AG08396 (cell line): ENCODE measurements at places on chromosomes 6 and 20.

GRCh38 chr20:17666481-17666880 lies 15.6 kb downstream of the RRBP1 start:
- DNase-seq, result no peak

GRCh38 chr20:63895202-63895951 lies 451 bp downstream of the DNAJC5 start:
- DNase-seq, result no peak

DNA sequence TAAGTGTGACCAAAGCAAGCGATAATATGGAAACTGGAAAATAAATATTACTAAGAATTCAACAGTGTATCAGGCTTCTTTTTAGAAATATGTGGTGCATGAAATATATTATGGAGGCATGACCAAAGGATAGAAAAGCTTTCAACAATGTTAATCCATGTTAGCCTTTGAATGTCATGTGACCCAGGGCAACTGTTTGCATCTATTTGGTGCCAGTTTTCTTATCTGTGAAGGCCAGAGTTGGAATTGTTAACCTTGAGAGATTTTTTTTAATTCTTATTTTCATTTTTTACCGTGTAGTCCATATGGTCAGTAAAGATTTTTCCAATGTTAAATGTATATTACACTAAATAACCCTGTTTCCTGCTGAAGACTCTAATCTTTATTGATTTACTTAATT lies 411.1 kb downstream of the BCKDHB start:
- DNase-seq, result no peak

GRCh38 chr20:23606652-23607049 lies 934 bp upstream of the CST9 start:
- DNase-seq, result peak; percentile 88

DNA sequence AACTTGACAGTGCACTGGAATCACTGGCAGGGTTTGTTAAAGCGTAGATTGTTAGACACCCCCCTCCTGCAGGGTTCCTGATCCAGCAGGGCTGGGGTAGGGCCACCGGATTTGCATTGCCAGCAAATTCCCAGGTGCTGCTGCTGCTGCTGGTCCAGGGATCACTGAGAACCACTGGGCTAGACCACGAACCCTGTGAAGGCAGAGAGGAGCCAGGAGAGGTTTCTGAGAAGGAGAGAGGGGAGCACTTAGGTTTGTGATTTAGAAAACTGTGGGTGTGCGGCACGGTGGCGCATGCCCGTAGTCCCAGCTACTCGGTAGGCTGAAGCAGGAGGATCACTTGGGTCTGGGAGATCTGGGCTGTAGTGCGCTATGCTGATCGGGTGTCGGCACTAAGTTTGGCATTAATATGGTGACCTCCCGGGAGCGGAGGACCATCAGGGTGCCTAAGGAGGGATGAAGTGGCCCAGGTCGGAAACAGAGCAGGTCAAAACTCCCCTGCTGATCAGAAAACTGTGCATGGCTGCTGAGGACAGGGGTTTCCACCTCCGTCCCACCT lies 53.6 kb upstream of the FAM83D start:
- DNase-seq, result no peak

DNA sequence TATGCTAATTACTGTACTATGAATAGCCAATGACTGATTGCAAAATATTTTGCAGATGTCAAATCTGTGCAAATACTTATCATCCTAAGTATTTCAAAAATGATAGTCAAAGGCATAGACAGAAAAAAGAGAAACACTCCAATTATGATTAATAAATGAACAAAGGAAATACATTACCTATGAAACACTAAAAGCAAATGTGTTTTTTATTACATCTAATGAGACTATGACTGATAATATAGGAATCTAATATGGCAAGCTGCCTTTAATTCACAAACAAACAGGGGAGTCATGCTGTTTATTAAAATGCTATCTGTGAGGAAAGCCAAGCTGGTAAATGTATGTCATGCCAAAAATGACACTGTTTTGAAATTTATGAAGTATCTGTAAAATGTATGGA lies 713.2 kb upstream of the NRSN1 start:
- DNase-seq, result no peak

GRCh38 chr20:62518911-62519310 lies 43.1 kb upstream of the GATA5 start:
- no peak for DNase-seq

- DNase-seq, result no peak
Measured at GRCh38 chr6:84467296-84467695, 239.9 kb upstream of the CEP162 start.

- DNase-seq, result no peak
Measured at GRCh38 chr6:116265041-116265829, 11.4 kb upstream of the TSPYL4 start.

- DNase-seq, result no peak
Measured at GRCh38 chr6:17004269-17004668, 97.6 kb upstream of the STMND1 start.

DNA sequence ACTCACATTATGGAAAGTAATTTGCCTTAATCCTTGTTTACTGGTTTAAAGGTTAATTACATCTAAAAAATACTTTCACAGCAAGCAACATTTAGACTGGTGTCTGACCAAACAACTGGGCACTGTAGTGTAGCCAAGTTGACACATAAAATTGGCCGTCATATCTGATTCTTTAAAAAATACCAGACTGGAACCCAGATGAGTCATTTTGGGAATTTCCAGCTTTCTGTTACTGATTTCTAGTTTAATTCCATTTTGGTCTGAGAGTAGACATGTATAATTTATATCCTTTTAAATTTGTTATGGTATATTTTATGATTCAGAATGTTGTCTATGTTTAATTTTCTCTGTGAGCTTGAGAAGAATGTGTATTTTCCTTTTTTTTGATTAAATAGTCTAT lies 44.1 kb downstream of the SCP2D1 start:
- no peak for DNase-seq
